ENCODE measurements at places on chromosomes 5 and 9.

DNA sequence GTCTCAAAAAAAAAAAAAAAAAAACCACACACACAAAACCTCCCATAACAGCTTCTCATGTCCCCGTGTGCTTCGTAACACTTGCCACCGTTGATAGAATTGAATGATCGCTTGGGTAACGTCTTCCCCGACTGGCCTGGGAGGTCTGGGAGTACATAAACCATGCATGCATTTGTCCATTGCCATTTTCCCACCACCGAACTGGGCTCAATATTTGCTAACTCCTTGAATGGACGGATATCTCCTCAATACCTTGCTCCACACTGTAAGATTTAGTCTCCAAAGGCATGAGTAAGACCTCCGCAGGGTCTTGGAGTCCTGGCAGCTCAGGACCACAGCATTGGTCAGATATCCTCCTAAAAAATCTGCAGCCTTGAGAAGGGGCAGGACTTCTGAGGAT is 3.2 kb upstream of the P4HA2 start:
- DNase-seq = peak; percentile 5
- H3K27ac ChIP-seq = no peak overlapping the region
- no peaks in the 10 kb centered on the region for H3K27me3 ChIP-seq
- H3K36me3 ChIP-seq = no peaks in the 10 kb centered on the region
- no peak overlapping the region for H3K4me3 ChIP-seq
- no peaks in the 10 kb centered on the region for H3K4me1 ChIP-seq

DNA sequence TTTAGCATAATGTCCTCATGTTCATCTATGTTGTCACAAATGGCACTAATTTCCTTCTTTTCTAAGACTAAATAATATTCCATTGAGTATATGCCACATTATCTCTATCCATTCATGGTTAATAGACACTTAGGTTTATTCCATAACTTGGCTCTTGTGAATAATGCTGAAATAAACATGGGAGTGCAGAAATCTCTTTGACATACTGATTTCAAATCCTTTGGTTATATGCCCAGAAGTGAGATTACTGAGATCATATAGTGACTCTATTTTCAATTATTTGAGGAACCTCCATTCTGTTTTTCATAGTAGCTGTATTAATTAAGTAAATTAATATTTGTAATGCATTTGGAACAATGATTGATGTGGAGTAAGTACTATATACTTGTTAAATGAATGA is 13.0 kb downstream of the SMIM3 start:
- no peak for DNase-seq
- no peak overlapping the region for H3K27ac ChIP-seq
- H3K27me3 ChIP-seq = no peaks in the 10 kb centered on the region
- H3K36me3 ChIP-seq = peaks cover 14% of the 10 kb centered on the region
- H3K4me3 ChIP-seq = no peak overlapping the region

- H3K4me1 ChIP-seq = no peaks in the 10 kb centered on the region
- DNase-seq = no peak
- H3K36me3 ChIP-seq = no peaks in the 10 kb centered on the region
- H3K27me3 ChIP-seq = no peaks in the 10 kb centered on the region
- no peak overlapping the region for H3K4me3 ChIP-seq
- H3K27ac ChIP-seq = no peak overlapping the region
Measured at GRCh38 chr9:37187713-37188439, 67.5 kb downstream of the ZCCHC7 start.

- no peak overlapping the region for H3K27ac ChIP-seq
- H3K4me1 ChIP-seq = no peaks in the 10 kb centered on the region
- DNase-seq = no peak
- no peak overlapping the region for H3K4me3 ChIP-seq
Measured at GRCh38 chr5:60136841-60137240, 243.3 kb upstream of the PDE4D start.

GRCh38 chr5:5158472-5158895 is 18.4 kb downstream of the ADAMTS16 start:
- no peak for DNase-seq
- H3K27ac ChIP-seq = no peak overlapping the region
- H3K36me3 ChIP-seq = no peaks in the 10 kb centered on the region

DNA sequence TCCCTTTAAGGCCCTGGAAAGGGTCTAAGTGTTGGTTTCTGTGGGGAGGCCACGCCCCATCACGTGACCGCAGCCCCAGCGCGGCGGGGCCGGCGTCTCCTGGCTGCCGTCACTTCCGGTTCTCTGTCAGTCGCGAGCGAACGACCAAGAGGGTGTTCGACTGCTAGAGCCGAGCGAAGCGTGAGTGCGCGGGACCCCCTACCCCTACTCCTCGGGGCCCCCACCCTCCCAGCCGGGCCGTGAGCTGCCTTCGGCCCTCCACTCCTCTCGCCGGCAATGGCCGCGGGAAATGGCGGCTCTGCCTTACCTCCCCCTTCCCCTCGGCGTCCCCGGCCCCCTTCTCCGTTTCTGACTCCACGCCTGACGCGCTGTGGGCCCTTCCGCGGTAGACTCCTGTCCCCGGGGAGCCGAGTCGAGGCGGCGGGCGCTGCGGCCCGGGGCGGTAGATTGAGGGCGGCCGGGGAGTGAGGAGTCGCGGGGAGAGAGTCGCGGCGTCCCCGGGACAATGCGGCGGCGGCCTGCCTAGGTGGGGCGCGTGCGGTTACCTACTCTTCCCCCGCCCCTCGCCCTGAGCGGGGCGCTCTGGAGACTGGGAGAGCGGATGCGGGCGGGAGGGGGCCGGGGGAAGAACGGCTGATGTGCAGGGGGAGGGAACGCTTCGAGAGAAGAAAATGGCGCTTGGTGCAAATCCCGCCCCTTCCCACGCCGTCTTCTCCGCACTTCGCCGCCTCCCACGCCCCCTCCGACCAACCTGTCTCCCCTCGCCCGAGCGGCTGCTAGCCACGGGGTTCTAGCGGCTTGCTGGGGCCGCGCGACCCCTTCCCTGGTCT is at the start of gene SUB1:
Gene SUB1 (plus strand): TSS at position 112 of the 830 bp plus-strand sequence. CDS start 2,956 bp downstream, outside the sequence.
- H3K4me3 ChIP-seq = peak within 1 kb of the TSS; percentile 89
- DNase-seq = peak; percentile 92
- no peaks in the 10 kb centered on the region for H3K36me3 ChIP-seq

DNA sequence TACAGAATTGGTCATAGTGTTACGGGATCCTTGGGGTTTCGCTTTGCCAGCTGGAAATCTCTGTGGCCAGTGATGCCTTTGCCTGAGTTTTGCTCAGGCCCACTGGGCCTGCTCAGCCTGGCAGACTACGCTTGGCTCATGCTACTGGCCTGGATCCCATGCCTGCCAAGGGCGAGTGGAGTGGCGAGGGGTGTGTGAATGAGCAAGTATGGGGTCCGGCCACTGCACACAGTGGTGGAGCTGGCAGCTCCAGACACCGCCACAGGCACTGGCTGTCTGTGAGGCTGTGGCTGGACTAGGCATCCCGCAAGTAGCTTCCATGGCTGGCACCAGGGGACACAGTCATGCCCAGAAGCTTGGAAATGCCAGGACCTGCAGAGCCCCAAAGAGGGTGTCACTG is 240.3 kb downstream of the ARRDC3 start:
- no peaks in the 10 kb centered on the region for H3K36me3 ChIP-seq
- no peak overlapping the region for H3K4me3 ChIP-seq
- no peak overlapping the region for H3K27ac ChIP-seq
- no peak for DNase-seq
- H3K27me3 ChIP-seq = no peaks in the 10 kb centered on the region

DNA sequence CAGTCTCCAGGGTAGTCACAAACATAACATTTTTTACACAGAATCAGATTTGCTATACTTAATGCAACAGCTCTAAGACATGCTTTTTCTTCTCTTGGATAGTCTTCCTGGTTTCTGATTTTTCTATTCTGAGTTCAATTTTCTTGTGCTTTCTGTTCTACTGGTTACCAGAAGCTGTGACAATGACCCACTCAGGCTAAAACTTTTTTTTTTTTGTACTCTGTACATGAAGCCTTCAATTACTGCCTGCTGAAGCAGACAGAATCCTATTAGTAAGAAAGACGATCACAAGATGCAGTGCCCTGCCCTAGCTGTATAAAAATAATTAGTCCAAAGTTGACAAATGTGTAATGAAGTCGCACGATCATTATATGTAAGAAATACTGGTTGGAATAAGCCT is 231.1 kb upstream of the TBCA start:
- H3K27ac ChIP-seq = no peak overlapping the region
- no peaks in the 10 kb centered on the region for H3K4me1 ChIP-seq
- DNase-seq = no peak
- H3K27me3 ChIP-seq = no peaks in the 10 kb centered on the region

GRCh38 chr9:83473488-83473971 is 64.7 kb downstream of the FRMD3 start:
- H3K27ac ChIP-seq = peak overlapping the region; percentile 77
- no peak overlapping the region for H3K4me3 ChIP-seq
- H3K27me3 ChIP-seq = no peaks in the 10 kb centered on the region
- H3K4me1 ChIP-seq = no peaks in the 10 kb centered on the region

- no peak overlapping the region for H3K27ac ChIP-seq
- no peak for DNase-seq
- no peaks in the 10 kb centered on the region for H3K36me3 ChIP-seq
- H3K4me3 ChIP-seq = no peak overlapping the region
Measured at GRCh38 chr5:59143926-59144333, 561.1 kb downstream of the RAB3C start.

DNA sequence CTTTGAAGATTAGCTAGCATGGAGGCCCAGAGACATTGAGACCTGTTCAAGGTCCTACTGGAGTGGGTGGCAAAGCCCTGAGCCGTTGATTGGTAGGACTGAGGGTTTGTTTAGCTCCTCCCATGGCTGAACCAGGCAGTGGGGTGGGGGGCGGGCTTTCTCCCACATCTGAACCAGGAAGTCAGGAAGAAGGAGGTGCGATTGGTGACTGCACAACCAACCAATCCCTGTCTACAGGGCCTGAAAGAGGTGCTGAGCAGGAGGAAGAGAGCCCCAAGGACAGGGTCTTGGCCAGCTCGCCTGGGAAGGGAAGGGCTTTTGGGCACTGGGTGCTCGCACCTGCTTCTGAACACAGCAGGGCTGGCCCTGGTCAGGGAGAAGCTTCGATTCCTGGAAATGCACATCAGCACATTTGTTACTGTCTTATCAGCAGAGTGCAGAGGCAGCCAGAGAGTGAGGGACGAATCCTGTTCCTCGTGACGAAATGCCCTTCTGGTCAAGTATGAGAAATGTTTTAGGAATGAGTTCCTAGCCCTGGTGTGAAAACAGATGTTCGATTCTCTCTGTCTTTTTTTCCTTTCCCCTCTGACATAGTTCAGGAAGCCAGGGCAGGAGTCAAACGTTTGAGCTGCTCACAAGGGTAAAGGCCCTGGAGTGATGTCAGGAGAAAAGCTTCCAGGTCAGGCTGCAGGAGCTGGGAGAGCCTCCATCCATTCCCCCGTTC is 294.8 kb upstream of the KLF4 start:
- H3K27ac ChIP-seq = peak overlapping the region; percentile 73
- H3K36me3 ChIP-seq = no peaks in the 10 kb centered on the region
- H3K4me1 ChIP-seq = peaks cover 12% of the 10 kb centered on the region
- no peak overlapping the region for H3K4me3 ChIP-seq
- DNase-seq = peak; percentile 70
- no peaks in the 10 kb centered on the region for H3K27me3 ChIP-seq
